Progenitor cell of endocrine pancreas (in vitro differentiated cells): ENCODE measurements at places on chromosomes 12 and 14. TPM values are rescaled to one million over a fixed set of nuclear protein-coding genes. Genes with fewer than 3 reads are reported as not detected.

The EXOC5 gene
- 88.8 and 88.9 TPM in 2 replicates for total RNA-seq

DNA sequence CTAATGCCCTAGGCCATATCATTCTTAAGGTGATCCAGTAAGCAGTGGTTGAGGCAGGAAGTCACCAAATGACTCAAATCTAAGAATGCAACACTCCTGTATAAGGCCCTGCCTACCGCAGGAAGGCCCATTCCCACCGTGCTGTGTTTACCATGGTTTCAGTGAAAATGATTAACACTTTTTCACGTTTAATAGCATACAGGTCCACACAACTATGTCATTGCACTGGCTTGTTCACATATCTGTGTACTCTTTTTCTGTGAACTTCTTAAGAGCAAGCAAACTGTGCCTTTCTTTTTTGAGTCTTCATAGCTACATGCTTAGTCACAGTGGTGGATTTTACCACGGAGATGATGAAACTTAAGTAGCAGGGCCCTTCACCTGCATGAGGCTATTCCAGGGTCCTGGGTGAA lies 214.9 kb downstream of the CNTN1 start:
- DNase-seq = no peak
- peak overlapping the region; percentile 24 for H3K27ac ChIP-seq
- H3K4me1 ChIP-seq = no peaks in the 10 kb centered on the region
- no peaks in the 10 kb centered on the region for H3K27me3 ChIP-seq

DNA sequence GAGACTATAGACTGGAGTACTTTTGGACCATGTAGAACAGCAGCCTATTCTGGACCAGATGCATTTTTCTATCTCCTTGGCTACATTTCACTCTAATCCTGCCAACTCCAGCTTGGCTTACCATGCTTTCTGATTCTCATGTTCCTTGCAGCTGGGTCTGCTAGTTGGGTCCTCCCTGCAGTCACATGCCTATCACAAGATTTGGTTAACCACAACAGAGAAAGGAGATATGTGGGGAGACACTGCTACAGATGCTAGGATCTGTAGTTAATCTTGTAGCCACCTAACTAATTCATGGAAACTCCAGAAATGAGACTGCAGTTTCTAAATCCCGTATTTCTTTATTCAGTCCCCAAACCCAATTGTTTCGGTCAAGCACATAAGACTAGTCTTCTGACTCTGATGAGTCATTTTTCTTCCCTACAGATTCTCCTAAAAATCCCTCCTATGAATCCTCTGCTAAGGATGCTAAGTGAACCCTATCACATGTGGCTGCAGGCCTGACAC lies 410.6 kb downstream of the DAD1 start:
- no peak overlapping the region for H3K27ac ChIP-seq
- H3K4me1 ChIP-seq = peaks cover 19% of the 10 kb centered on the region
- H3K27me3 ChIP-seq = no peaks in the 10 kb centered on the region

GRCh38 chr12:18502422-18502968 lies 235.3 kb downstream of the PLCZ1 start:
- no peak for DNase-seq
- peaks cover 19% of the 10 kb centered on the region for H3K4me1 ChIP-seq
- no peak overlapping the region for H3K4me3 ChIP-seq
- peaks cover 25% of the 10 kb centered on the region for H3K36me3 ChIP-seq
- no peaks in the 10 kb centered on the region for H3K27me3 ChIP-seq

The RPL10L gene
- not detected in 2 replicates for total RNA-seq

- no peaks in the 10 kb centered on the region for H3K36me3 ChIP-seq
- peak overlapping the region; percentile 94 for H3K27ac ChIP-seq
- DNase-seq = no peak
- peaks cover 9% of the 10 kb centered on the region for H3K27me3 ChIP-seq
Observed at GRCh38 chr12:131349397-131350127, 361.3 kb upstream of the SFSWAP start.

- no peaks in the 10 kb centered on the region for H3K36me3 ChIP-seq
- H3K27ac ChIP-seq = no peak overlapping the region
- no peak for DNase-seq
- peaks cover 5% of the 10 kb centered on the region for H3K4me1 ChIP-seq
Observed at GRCh38 chr14:81565441-81566290, 32.0 kb upstream of the SEL1L start.

GRCh38 chr12:93938931-93939330 lies 209.4 kb upstream of the PLXNC1 start:
- no peak overlapping the region for H3K27ac ChIP-seq
- H3K4me3 ChIP-seq = no peak overlapping the region
- H3K36me3 ChIP-seq = no peaks in the 10 kb centered on the region
- no peak for DNase-seq

DNA sequence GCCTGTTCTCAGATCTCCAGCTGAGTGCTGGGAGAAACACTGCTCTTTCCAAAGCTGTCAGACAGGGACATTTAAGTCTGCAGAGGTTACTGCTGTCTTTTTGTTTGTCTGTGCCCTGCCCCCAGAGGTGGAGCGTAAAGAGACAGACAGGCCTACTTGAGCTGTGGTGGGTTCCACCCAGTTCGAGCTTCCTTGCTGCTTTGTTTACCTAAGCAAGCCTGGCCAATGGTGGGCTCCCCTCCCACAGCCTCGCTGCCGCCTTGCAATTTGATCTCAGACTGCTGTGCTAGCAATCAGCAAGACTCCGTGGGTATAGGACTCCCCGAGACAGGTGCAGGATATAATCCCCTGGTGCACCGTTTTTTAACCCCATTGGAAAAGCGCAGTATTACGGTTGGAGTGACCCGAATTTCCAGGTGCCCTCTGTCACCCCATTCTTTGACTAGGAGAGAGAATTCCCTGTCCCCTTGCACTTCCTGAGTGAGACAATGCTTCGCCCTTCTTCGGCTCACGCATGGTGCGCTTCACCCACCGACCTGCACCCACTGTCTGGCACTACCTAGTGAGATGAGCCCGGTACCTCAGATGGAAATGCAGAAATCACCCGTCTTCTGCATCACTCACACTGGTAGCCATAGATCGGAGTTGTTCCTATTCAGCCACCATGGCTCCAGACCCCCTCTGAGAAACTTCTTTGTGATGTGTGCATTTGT lies 650.3 kb upstream of the ALG10B start:
- no peak overlapping the region for H3K27ac ChIP-seq
- no peaks in the 10 kb centered on the region for H3K27me3 ChIP-seq
- no peak for DNase-seq
- H3K36me3 ChIP-seq = no peaks in the 10 kb centered on the region
- H3K4me3 ChIP-seq = no peak overlapping the region

The SERPINA10 gene
- total RNA-seq = 2.6 and 3.2 TPM in 2 replicates

GRCh38 chr12:27112871-27113270 lies 30.5 kb upstream of the C12orf71 start:
- H3K27ac ChIP-seq = no peak overlapping the region
- H3K27me3 ChIP-seq = no peaks in the 10 kb centered on the region
- DNase-seq = no peak
- no peak overlapping the region for H3K4me3 ChIP-seq
- peaks cover 2% of the 10 kb centered on the region for H3K36me3 ChIP-seq
- no peaks in the 10 kb centered on the region for H3K4me1 ChIP-seq

DNA sequence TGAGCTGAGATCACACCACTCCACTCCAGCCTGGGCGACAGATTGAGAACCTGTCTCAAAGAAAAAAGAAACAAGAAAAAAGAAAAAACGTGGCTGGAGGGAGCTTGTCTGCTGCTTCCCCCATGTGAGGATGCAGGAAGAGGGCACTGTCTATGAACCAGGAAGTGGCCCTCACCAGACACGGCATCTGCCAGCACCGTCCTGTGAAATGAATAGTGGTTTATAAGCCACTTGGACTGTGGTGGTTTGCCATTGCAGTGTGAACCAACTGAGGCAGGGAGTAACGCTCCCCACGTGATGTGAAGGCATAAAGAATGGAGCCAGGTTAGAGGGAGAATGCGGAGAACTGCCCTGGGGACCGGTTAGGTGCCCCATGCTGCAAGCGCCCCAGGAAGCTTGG lies 4.5 kb upstream of the BRF1 start:
- H3K4me3 ChIP-seq = no peak overlapping the region
- peaks cover 4% of the 10 kb centered on the region for H3K27me3 ChIP-seq
- no peaks in the 10 kb centered on the region for H3K36me3 ChIP-seq
- no peak overlapping the region for H3K27ac ChIP-seq
- peaks cover 3% of the 10 kb centered on the region for H3K4me1 ChIP-seq

DNA sequence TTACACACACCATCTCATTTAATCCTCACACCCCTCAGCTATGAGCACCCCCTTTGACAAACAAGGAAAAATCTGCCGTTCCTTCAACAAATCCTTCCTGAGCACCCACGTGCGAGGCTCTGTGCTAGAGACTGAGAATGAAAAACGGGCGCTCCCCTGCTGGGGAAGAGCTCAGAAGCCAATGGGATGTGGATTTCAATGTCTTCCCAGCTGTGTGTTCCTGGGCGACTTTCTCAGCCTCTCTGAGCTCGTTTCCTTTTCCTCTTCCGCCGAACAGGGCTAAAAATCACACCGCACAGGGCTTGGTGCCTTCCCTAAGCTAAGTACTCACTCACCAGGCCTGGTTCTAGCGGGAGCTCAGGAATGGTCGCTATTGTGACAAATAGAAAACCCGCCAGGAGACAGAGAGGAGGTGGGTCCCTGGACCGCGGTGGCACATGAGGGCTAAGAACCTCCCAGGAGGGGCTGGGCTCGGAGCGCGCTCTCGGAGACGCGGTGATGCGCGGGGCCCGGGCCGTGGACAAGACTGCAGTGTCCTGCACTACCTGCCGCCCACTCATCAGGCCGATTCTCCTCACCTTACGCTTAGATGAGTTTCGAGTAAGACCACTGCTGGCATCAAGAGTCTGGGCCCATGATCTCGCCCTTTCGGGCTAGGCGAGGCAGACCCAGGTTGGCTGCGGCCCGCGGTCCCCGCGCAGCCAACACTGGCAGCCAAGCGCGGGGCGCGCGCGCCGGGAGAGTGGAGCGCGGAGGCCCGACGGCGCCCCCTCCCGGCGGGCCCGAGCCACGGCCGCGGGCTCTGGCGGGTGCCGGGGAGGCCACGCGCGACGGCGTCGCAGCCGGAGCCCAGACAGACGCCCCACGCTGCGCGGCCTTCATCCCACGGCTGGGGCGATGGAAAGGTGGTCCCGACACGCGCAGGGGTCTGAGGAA lies 17.0 kb downstream of the ZDHHC22 start:
- peaks cover 70% of the 10 kb centered on the region for H3K27me3 ChIP-seq
- DNase-seq = peak; percentile 38
- H3K36me3 ChIP-seq = peaks cover 2% of the 10 kb centered on the region
- no peak overlapping the region for H3K27ac ChIP-seq
- peaks cover 4% of the 10 kb centered on the region for H3K4me1 ChIP-seq

DNA sequence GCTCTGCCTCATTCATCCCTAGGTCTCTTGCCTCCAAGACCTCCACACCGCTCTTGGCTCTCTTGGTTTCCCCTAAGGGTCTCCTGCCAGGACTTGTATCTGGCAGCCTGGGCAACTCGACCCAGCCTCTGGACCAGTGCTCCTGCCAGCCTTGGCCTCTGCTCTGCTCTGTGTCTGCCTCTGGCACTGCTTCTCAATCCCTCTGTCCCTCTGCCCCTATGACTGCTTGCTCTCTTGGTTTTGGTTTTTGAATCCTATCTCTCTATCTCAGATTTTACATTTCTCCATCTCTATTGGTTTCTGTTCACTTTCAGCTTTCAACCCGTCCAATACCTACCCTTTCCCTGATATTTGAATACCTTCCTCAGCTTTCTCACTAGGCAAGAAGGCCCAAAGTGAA lies 6.3 kb downstream of the ITGA5 start:
- H3K4me1 ChIP-seq = peaks cover 26% of the 10 kb centered on the region
- no peak overlapping the region for H3K27ac ChIP-seq
- no peak overlapping the region for H3K4me3 ChIP-seq
- H3K36me3 ChIP-seq = peaks cover 3% of the 10 kb centered on the region

DNA sequence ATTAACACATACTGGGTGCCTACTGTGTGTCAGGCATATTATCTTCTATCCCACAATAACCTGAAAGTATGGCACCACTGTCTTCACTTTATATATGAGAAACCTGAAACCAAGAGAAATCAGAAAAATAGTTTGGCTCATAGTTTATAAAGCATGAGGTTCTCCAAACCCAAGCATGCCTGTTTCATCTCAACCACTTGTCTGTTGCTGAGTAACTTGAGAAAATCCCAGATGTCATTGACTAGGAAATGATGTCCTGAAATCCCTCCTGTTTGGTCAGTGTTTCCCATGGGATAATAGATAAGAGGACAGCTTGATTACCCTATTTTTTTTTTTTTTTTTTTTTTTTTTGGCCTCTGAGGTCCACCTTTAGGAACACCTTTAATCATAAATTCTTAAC lies 2.6 kb upstream of the IFNG-AS1 start:
- H3K27me3 ChIP-seq = no peaks in the 10 kb centered on the region
- DNase-seq = no peak
- no peak overlapping the region for H3K4me3 ChIP-seq
- H3K4me1 ChIP-seq = peaks cover 24% of the 10 kb centered on the region

The SERPINA6 gene
- 1.6 and 2.0 TPM in 2 replicates for total RNA-seq

- no peaks in the 10 kb centered on the region for H3K4me1 ChIP-seq
- no peaks in the 10 kb centered on the region for H3K36me3 ChIP-seq
- no peak overlapping the region for H3K4me3 ChIP-seq
- no peak for DNase-seq
- H3K27me3 ChIP-seq = no peaks in the 10 kb centered on the region
Observed at GRCh38 chr12:87310126-87310525, 719.1 kb downstream of the C12orf50 start.

DNA sequence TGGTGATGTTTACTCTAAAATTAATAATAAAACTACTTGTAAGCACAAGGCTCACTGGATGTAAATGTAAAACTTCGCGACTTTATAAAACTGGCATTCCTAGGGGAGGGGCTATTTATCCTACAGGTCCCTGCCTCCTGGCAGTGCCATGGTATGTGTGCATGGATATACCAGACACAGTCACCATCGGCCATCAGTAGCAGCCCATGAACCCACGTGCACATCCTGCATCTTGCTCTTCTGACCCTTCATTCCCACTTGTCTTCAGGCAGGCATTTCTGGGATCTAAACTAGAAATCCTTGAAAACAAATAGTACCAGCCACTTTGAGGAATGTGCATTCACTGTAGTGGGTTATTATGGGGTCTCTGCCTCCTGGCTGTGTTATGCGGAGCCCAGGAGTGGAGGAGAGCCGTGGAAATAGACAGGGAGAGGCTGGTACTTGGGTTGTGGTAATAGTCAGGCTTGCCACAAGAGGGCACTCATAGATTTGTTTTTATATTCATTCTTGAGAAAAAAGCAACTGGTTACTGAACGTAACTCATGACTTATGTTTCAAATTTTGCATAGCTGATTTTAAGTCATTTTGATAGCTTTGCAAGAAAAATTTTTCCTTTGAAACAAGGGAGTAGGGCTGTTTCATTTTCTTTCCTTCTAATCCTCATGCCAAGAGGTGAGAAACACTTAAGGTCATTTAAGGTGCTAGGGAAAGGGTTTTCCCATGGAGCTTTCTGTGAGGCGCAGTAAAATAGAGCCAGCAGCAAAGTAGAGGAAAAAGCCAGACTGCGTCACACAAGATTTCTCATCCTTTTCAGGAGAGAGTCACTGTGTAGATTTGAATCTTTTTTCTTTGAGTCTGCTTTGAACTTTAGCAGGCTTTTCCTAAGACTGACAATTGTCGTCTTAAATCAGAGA lies 17.4 kb upstream of the GALNT16 start:
- H3K4me1 ChIP-seq = no peaks in the 10 kb centered on the region
- H3K27ac ChIP-seq = no peak overlapping the region
- H3K4me3 ChIP-seq = no peak overlapping the region
- H3K27me3 ChIP-seq = no peaks in the 10 kb centered on the region
- DNase-seq = peak; percentile 31

The TSHR gene
- 0.24 TPM in 1 of 2 replicates, not detected in the other for total RNA-seq

The TXNRD1 gene
- 113 and 116 TPM in 2 replicates for total RNA-seq
